ENCODE measurements at places on chromosomes 6 and 20.

DNA sequence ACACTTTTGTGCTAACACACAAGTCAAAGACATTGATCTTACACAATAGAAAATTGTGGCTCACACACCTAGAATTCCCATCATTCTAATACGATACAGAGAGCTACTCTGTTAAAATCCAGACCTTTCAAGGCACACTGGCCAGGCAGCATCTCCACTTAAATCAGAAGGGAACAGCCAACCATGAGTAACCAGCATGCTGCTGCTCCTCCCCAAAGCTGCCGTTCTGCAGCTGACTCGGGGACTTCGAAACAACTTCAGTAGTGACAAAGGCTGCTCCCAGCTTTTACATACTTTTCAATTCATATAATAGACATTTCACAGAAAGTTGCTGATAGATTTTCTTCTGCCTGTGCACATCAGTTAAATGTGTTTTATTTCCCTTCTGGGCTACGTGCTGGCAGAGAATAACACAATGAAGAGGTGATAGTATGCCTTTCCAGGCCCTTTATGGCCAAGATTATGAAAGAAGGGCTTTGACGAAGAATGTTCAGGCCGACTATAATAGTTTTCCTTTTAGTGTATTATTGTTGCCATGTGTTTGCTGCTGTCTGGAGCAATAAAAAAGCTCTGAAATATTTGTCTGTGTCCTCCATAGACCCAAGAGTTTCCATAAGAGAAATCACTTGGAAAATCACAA is 159.0 kb downstream of the GMDS start:
- DNase-seq: no peak

DNA sequence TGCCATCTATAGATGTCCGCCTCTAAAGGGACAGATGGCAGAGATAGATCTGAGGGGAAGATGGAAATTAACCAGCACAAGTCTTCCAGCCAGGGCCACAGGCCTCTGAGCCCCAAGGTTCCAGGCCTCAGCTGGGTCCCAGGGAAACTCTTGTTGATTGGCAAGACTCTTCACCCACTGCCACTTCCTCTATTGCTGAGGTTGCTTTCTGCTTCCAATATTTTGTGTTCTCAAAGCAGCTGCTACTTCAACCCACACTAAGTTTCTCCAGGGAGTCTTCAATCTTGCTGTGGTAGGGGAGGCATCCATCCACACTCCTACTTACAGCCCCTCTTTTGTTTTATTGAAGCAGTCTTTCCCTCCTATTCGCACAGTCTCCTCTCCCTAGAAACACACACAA is 36.4 kb upstream of the SASH1 start:
- no peak for DNase-seq

GRCh38 chr20:61257611-61258010 is 5.5 kb downstream of the CDH4 start:
- DNase-seq: no peak

GRCh38 chr6:71246596-71246995 is 42.0 kb upstream of the OGFRL1 start:
- DNase-seq: no peak

DNA sequence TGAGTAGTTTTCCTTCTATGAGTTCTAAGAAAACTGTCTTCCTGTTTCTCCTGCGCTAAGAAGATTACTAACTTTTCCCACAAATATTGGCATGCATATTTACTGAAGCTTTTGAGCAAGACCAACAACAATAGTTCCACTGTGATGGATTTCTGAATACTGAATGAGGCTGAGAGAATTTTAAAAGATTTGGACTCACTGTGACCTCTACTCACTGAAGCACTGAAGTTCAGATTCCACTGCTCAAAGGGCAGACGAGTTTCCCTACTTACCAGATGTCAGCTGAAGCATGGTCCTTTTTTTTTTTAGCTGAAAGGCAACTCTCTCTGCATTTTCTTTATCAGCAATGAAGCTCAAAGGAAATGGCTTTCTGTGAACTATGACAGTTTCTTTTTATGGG is 718.5 kb downstream of the RFPL4B start:
- no peak for DNase-seq

GRCh38 chr6:150567380-150567779 is 32.3 kb upstream of the PLEKHG1 start:
- DNase-seq: no peak

DNA sequence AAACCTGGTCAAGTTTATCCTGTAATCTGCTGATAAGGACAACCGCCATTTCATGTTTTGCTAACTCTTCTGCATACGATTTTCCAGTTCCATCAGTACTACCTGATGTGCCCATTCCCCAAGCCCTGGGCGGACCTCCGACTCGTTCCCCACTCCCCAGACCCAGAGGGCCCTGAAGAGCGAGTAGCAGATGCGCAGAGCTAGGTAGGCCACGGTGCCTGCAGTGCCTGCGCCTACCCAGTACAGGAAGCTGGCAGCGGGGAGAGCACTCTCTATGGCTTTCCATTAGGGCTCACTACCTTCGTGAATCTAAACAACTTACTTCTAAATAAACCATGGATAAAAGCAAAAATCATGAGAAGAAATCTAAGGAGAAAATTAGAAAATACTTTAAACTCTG is 14.3 kb upstream of the ZDHHC14 start:
- no peak for DNase-seq

GRCh38 chr6:116004841-116005815 is 55.6 kb downstream of the FRK start:
- no peak for DNase-seq

- DNase-seq: peak; percentile 13
Observed at GRCh38 chr20:60718743-60719480, 533.1 kb upstream of the CDH4 start.

DNA sequence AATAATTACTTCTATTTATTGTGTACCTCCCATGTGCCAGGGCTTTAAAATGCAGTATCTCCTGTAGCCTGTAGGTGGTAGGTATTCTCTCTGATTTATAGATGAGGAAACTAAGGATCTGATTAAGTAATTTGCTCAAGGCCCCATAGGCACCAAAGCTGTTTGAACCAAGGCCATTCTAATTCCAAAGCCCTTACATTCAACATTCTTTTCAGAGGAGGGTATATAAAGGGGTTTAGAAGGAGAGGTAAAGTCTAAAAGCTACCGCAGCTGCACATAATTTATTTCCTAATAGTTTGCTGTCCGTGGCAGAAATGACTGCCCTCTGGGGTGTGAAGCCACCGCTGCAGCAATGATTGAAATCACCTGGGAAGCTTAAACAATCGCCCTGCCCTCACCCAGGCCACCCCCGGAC is 95.0 kb upstream of the FAM8A1 start:
- DNase-seq: no peak

Data from activated CD4-positive, alpha-beta T cell treated with anti-CD3 and anti-CD28 coated beads for 48 hours (primary cell).